ENCODE measurements at places on chromosomes 7 and 10.

GRCh38 chr10:97533888-97534287, 35.2 kb downstream of the UBTD1 start:
- no peak for DNase-seq

DNA sequence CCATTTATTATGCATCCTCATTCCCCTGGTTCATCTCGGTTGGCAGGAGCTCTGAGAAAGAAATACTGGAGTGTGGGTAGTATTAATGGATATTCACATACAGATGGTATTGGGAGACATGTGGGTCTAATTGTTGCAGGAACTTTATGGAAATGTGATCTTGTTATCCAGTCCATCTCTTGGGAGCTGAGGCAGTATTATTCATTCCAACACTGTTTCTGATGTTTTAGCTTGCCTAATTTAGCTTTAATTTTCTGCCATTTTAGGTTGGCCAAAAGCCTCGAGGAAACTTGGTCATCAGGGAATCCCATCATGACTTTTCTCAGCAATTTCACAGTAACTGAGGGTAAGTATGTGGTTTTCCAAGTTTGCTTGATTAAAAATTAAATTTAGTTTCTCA, 125.7 kb downstream of the ABCA13 start:
- no peak for DNase-seq

DNA sequence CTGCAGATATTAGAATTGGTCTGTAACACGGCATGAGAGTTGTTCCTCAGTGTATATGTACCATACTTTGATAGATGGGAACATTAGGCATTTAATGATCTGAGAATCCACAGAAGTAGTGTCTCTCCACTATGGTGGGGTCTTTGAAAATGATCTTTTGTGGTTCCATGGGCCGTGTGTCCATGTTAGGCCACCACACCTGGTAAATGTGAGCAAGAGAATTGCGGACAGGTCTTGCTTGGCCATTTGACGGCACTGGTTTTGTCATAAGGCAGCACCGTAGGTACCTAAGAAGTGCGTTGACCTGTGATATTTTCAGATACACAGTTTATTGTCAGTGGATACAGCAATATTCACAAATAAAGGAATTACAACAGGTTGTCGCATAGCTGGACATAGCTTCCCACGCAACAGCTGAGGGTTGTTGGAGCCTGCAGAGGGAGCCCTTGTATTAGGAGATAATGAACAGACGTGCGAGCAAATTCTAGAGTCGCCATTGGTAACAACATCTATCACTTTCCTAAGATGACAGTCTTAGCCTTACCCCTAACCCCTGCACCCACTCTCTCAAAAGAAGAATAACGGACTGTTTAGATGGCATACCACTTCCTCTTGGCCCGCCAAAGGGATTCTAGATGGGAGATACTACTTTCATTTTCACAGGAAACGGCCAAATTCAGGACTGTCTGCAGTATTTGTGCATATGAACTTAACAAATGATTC, 111.4 kb downstream of the COL28A1 start:
- peak; percentile 38 for DNase-seq

DNA sequence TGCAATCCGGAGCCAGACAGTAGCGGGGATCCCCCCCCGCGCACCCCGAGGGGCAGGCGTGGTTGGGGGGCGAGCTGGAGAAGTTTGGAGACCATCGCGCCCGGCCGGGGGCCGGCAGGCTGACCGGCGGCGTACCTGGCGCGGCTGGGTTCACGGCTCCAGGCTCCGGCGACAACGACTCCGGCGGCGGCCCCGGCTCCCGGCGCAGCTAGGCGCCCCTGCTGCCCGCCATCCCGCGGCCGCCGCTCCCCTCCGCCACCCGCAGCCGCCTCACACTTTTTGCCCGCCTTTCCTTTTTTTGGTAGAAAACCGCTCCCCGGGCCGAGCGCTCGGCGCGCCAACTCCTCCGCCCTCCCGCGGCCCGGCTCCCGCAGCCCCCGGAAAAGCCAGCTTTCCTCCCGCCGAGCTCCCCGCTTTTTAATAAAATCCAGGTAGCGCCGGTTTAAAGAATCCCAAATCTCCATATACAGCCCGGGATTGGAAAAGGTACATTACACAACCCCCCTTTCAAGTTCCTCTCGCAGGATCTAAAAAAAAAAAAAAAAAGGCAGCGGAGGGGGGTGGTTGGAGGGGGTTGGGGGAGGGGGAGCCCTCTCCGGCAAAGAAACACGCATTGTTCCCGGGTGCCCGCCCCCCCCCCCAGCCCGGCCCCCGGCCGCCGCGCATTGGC, at the start of gene TNRC18:
TSS of gene TNRC18 (minus strand) at position 529 of the 670 bp plus-strand sequence. CDS start 2,588 bp downstream, outside the sequence.
- no peak for DNase-seq

DNA sequence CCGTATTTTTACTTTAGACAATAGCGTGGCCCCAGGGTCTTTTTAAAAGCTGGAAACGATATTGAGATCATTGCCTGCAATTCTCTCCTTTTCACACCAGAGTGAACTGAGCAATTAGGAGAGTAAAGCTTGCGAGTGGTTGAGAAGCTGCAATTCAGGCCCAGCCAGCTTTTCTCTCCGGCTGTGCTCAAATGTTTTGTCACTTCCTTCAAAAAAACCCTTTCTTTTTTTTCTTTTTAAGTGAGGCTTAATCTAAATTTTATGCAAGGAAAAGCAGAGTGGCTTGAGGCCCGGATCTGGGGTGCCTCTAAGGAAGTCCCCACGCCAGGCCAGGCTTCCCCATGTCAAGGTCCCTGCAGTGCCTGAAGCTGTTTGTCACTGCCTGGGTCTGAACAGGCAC, 433.9 kb downstream of the GLRX3 start:
- no peak for DNase-seq

GRCh38 chr10:51389415-51390321, 309.7 kb downstream of the CSTF2T start:
- no peak for DNase-seq

- no peak for DNase-seq
Observed at GRCh38 chr10:30422981-30423654, 10.9 kb upstream of the MAP3K8 start.

- DNase-seq: no peak
Observed at GRCh38 chr10:97522071-97522470, 23.3 kb downstream of the UBTD1 start.

DNA sequence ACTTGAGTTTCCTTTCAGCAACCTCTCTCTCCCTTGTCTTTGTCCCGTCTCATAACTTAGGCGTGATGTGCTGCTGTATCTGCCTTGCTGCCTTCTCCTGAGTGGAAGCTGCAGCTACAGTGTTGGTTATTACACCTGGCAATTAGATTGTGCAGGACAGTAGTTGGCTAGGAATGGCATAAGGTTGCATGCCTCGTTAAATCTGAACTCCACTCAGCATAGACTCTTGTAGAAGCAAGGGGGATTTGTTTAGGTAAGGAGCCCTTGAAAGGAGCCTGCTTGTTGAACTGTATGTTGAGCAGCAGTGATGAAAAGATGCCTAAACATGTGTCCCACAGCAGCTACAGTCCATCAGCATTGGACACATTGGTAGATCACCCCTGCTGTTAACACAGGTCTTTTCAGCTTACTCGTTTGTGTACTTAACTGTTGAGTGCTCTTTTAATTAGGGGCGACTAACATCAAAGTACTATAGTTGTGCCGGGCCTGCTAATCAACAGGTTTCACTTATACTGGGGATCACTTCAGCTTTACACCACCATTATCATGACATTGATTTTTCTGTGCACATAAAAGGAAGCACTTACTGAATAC, 225.0 kb downstream of the AUTS2 start:
- DNase-seq: no peak

- no peak for DNase-seq
Observed at GRCh38 chr7:116028787-116029186, 1.8 kb downstream of the TFEC start.

DNA sequence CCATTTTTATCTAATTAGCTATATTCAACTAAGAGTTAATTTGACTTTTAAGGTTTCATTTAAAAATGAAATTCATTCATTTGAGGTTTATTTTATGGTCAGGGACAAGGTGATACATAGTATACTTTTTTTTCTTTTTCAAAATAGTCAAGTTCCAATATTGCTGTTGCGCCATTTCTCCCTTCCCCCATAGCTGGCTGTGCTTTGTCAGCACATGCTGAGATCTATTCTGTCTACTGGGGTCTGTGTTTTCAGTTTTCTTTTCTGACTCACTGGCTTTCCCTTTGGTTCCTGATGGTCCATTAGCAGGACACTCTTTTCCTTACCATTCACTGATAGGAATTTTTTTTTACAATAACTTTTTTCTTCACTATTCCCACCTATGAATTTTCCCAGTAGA, 336.4 kb upstream of the TMEM229A start:
- DNase-seq: no peak

DNA sequence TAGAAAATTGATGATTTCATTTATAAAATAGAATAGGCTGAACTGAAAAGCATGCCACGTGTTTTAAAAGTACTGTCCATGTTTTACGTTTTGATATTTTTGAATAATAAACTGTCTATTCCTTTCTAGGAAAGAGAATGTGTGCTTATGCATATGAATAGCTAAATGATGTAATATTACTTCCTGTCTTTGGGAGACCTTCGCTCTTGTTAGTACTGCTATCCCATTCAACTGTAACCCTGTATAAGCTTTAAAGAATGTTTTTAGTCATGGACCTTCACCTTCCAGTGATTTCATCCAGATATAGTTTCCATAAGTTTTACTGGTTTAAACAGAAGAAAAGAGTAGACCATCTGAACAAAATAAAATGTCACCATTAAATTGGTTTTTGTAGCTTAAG, 274.4 kb upstream of the SEMA3A start:
- no peak for DNase-seq

DNA sequence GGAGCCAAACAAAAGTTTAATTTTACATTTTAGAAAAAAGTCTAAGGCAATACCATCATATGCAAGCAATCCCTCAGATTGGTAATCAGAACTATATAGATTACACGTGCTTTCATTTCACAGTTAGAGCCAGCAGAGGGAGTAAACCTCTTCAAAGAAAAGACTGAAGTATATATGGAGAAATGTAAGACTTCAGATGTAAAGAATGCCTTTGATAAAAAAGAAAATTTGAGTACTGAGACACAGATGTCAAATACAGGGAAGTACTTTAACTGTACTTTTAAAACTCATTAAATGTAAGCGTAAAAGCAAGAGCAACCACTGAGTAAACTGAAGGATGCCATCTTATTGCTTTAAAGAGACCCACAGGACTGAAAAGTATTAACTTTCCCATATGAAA, 101.4 kb upstream of the FAM133B start:
- no peak for DNase-seq

DNA sequence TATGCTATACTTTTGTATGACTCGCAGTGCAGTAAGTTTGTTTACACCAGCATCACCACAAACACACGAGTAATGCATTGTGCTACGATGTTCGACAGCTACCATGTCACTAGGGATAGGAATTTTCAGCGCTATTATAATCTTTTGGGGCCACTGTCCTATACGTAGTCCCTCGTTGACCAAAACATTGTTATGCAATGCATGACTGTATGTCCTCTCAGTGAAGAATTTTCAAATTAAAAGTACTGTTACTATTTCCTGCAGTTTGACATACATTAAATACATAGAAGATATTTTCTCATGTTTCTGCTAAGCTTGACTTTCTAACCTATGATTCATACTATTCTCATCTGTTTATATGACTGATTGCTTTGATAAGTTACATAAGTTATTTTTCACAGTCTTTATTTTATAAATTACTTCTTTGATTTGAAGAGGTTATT, 203.6 kb downstream of the VTI1A start:
- DNase-seq: no peak

- DNase-seq: no peak
Observed at GRCh38 chr7:28245123-28245878, 64.7 kb upstream of the JAZF1 start.

GRCh38 chr7:47248797-47249196, 333.1 kb downstream of the TNS3 start:
- DNase-seq: no peak

- no peak for DNase-seq
Observed at GRCh38 chr7:44269943-44270493, 55.4 kb downstream of the CAMK2B start.

DNA sequence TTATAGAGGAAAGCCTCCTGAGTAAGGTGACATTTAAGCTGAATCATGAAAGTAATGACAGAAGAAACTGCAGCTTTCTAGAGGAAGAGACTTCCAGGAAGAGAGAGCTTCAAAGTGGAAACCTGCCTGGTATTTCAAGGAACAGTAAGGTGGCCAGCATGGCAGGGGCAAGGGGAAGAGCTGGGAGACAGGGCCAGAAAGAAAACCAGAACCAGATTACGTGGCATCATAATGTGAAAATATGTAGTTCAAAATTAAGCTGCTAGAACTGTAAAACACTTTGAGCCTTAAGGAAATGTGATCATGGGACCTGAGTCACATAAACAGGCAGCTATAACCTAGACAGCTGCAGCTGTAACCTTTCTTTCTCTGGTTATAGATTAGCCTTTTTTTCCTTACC, 238.0 kb upstream of the FOXK1 start:
- no peak for DNase-seq

GRCh38 chr7:128814499-128814898, 15.7 kb upstream of the FLNC start:
- DNase-seq: no peak
